ENCODE measurements at places on chromosomes 1 and 21.

GRCh38 chr1:55490547-55490946, 275.4 kb upstream of the USP24 start:
- DNase-seq: no peak

DNA sequence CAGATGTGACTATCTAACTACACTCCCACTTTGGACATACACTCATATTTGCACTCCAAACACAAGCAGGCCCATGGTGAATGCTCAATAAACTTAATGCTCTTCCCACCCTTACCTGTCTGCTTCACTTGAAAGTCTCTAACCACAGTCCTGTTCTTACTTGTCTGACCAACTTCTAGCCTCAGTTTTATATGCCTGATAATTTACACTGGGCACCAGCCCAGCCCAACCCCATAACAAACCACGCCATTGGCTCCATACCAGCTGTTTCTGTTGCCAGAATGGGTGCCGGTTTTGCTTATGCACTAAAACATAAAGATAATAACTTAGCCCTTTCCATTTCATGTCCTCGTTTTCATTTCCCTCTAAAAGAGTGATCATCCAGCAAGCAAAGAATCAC, 395.4 kb downstream of the NTNG1 start:
- DNase-seq: no peak

- DNase-seq: no peak
Observed at GRCh38 chr1:201507360-201507675, 395 bp upstream of the CSRP1 start.

DNA sequence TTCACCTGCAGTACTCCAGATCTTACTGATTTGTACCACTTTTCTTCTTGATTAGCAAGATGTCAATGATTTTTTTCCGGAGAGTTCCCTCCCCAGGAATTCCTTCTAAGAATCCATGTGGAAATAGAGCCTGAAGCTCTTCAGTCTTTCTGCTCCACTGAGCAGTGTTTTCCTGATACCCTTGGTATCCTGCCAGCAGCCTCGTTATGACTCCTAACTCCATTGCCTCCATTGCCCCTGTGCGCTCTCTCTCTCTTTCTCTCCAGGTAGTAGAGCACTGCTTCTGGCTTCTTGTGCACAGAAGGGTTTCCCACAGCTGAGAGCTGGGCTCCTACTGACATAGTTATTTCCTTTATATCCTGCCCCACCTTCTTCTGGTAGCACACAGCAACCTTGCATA, 12.2 kb downstream of the UBE2U start:
- no peak for DNase-seq

- DNase-seq: no peak
Observed at GRCh38 chr1:38819516-38819915, 40.1 kb downstream of the RRAGC start.

DNA sequence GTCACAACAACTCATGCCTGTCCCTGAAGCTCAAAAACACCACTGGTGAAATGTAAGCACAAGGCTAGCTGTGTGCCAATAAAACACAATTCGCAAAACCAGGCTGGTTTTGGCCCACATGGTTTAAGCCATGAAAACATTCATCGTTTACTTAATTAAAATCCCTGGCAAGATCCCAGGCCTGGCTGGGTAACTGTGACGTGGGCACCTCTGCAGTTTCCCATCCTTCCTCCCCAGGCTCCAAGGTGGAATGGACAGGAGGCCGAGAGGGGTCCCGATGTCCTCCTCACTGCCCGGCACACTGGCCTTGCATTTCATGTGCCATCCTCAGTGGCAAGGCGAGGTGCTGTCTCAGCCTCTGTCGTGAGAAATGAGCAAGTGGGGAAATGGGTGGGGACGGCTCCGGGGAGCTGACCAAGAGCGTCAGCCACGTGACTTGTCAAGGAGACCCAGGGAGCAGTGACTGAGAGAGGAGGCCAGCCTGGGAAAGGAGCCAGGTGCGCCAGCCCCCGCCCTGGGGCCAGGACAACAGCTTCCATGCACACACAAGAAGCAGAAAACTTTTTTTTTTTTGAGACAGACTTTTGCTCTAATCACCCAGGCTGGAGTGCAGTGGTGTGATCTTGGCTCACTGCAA, 153.1 kb upstream of the RAB4A start:
- DNase-seq: no peak

- DNase-seq: no peak
Observed at GRCh38 chr21:41390043-41390639, 28.3 kb downstream of the MX2 start.

DNA sequence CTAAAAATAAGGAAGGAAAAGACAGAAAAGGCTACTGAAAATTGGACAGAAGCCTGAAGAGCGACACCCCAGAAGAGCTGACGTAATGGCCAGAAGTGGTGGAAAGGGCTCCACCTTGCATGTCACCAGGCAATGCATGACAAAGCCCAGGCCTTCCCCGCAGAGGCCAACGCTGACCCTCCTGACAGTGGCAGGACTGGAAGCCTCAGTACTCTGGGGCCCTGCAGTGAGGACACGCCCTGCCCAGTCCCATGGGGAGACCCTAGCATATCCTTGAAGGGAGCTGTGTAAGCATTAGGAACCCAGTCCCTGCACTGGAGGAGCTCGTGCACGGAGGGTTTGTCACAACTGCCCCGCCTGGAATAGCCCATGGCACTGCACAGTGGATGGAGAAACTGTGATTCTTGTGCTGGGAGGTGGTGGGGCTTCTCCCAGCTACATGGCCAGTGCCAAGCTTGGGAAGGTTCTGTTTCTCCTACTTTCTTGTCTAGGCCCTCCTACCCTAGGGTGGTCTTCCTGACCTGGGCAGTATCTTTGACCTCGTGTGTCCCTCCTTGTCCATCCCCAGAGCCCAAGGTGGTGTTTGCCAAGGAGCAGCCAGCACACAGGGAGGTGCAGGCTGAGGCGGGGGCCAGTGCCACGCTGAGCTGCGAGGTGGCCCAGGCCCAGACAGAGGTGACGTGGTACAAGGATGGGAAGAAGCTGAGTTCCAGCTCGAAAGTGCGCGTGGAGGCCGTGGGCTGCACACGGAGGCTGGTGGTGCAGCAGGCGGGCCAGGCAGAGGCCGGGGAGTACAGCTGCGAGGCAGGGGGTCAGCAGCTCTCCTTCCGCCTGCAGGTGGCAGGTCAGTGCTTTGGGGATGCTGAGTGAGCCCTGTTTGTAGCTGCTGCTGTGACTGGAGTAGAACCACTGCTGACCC, 60.4 kb downstream of the OBSCN start:
- peak; percentile 61 for DNase-seq

GRCh38 chr1:64472040-64472376, 2.1 kb downstream of the CACHD1 start:
- DNase-seq: no peak

- DNase-seq: no peak
Observed at GRCh38 chr1:2823921-2824610, 22.6 kb upstream of the TTC34 start.

- no peak for DNase-seq
Observed at GRCh38 chr1:78322928-78323680, 167.7 kb upstream of the PTGFR start.

DNA sequence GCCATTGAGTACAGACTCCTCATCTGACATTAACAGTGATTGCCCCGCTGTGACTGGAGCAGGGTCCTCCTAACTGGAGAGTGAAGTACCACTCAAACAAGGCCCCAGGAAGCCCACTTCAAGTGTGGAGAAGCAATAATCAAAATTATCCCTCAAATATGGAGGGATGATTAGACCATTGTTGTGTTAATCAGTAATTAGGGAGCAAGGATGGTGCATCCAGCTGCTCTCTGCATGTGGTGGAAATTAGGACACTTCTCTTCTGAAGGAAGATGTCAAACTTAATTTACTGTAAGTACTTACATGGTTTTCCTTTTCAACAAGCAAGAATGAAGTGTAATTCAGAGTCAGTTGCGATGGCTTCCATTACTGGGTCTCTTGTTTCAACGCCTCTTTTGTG, 3.4 kb upstream of the ZP4 start:
- no peak for DNase-seq

All from SK-N-DZ (cell line).